Neural crest cell (in vitro differentiated cells): ENCODE measurements at places on chromosomes 6 and 20.
A peak's percentile ranks its signal among the peaks of the same experiment; 100 is the strongest.

DNA sequence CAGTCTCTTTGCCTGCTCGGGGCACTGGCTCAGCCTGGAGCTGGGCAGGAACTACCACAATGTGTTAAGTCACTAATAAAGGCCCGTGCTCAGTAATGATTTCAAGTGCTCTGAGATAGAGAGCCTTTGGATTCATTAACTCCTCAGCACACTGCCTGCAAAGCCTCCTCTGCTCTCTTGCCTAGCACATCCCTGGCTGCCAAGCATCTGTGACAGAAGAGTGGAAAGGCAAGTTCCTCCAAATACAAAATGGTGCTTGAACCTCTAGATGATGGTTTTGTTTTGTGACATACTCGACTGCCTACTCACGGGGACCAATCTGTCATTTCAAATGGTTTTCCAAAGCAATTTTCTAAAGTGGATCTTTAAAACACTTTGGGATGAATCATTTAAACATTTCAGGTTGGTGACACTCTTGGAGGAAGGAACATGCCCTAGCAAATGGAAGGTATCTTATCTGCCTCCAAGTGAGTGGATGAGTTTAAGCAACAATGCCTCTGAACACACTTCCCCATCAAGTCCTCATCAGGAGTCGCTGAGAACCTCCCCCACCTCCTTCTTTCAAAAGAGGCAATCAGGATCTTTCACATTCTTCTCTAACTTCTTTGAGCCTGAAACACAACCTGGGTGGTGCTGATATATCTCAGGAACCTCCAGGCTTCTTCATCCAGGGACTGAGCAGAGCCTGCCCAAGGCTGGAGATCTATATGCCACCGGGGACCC, 35.8 kb downstream of the METTL24 start:
- no peaks in the 10 kb centered on the region for H3K36me3 ChIP-seq
- no peaks in the 10 kb centered on the region for H3K27me3 ChIP-seq
- no peak overlapping the region for H3K4me3 ChIP-seq
- DNase-seq, result no peak

DNA sequence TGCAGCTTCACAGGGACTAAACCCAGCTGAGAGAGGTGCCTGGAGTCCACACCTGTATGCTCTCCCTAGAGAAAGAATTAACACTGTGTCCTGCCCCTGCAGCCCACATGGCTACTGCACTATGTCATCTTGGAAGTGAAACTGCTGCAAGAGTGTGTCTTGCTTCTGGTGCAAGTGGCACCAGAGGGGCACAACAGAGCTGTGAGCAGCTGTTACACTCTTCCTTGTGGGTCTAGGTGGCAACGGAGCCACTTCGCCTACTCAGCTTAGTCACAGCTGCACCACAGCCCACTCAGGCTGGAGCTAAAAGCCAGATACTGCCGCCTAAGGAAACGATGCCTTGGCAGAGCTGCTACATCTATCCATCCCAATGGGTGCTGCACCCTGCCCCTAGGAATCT, 391.4 kb downstream of the COL12A1 start:
- H3K4me3 ChIP-seq, result no peak overlapping the region
- no peaks in the 10 kb centered on the region for H3K27me3 ChIP-seq
- no peak overlapping the region for H3K27ac ChIP-seq
- peaks cover 2% of the 10 kb centered on the region for H3K36me3 ChIP-seq
- DNase-seq, result no peak

GRCh38 chr20:17659801-17660200, 22.2 kb downstream of the RRBP1 start:
- H3K36me3 ChIP-seq, result peaks cover 28% of the 10 kb centered on the region
- no peak overlapping the region for H3K27ac ChIP-seq
- no peak for DNase-seq

GRCh38 chr6:16470502-16471221, 232.3 kb downstream of the GMPR start:
- no peaks in the 10 kb centered on the region for H3K36me3 ChIP-seq
- no peaks in the 10 kb centered on the region for H3K27me3 ChIP-seq
- DNase-seq, result no peak
- no peak overlapping the region for H3K27ac ChIP-seq
- H3K4me3 ChIP-seq, result no peak overlapping the region

GRCh38 chr20:33669224-33669623, 2.5 kb downstream of the ACTL10 start:
- peaks cover 64% of the 10 kb centered on the region for H3K4me1 ChIP-seq
- H3K4me3 ChIP-seq, result peak overlapping the region; percentile 80
- peaks cover 12% of the 10 kb centered on the region for H3K36me3 ChIP-seq

DNA sequence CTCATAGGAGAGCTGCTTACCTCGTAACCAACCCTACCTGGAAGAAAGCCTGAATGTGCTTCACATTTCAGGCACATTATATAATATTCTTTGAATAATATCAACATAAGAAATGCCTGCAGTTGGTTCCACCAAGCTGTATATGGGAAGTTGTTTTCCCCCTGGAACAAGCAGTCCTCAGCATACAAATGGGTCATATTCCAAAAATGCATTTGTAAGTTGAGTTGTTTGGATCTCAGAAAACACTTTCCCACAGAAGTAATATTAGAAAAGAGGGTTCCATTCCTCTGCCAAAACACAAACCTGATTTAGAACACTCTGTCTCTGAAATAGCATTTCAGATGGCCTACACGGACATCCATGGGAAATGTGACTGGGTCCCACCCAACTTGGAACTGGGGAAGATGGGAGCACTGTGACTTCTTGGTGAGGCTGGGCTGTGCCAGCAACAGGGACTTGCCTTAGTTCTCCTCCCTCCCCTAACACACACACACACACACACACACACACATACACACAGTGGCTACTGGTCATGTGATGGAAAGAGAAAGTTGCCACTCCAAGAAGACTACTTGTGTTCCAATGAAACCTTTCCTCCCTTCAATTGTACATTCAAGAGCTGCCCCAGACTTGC, 11.4 kb upstream of the RCAN2 start:
- H3K27me3 ChIP-seq, result peaks cover 26% of the 10 kb centered on the region
- no peak for DNase-seq
- H3K4me1 ChIP-seq, result no peaks in the 10 kb centered on the region
- no peaks in the 10 kb centered on the region for H3K36me3 ChIP-seq
